ENCODE measurements at places on chromosomes 5 and 9.

DNA sequence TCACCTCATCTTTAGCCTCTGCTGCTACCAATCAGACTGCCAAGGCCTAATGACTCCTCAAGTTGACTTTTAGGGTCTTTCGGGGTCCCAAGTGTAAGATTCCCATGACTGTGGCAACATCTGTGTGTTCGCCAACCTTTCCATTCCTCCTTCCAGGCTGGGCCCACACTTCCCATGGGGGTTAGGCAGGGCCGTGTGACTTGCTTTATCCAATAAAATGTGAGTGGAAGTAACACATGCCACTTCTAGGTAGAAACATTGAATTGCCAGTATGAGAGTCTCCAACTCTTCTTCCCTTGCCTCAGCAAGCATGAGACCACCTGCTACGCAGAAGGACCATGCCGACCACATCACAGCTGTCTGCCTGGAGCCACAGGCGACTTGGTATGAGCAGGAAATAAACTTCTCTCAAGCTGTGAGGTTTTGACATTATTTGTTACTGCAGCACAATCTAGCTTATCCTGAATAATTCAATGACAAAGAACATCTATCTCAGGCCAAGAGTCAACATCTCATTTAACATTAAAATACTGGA is 190.4 kb upstream of the IER5L start:
- H3K4me3 ChIP-seq, result no peak overlapping the region
- no peak overlapping the region for H3K27ac ChIP-seq
- no peaks in the 10 kb centered on the region for H3K4me1 ChIP-seq
- no peaks in the 10 kb centered on the region for H3K27me3 ChIP-seq
- no peaks in the 10 kb centered on the region for H3K36me3 ChIP-seq

- H3K4me1 ChIP-seq, result peaks cover 2% of the 10 kb centered on the region
- H3K36me3 ChIP-seq, result no peaks in the 10 kb centered on the region
- no peak for DNase-seq
- no peak overlapping the region for H3K27ac ChIP-seq
- peaks cover 72% of the 10 kb centered on the region for H3K27me3 ChIP-seq
These were observed 41.4 kb upstream of the TIFAB start for GRCh38 chr5:135493406-135494180.

- no peak overlapping the region for H3K27ac ChIP-seq
- no peak overlapping the region for H3K4me3 ChIP-seq
- DNase-seq, result no peak
- no peaks in the 10 kb centered on the region for H3K4me1 ChIP-seq
- no peaks in the 10 kb centered on the region for H3K27me3 ChIP-seq
These were observed 29.6 kb downstream of the C9orf57 start for GRCh38 chr9:72030767-72031166.

- peak; percentile 84 for DNase-seq
- peak within 1 kb of the TSS; percentile 49 for H3K4me3 ChIP-seq
- no peaks in the 10 kb centered on the region for H3K4me1 ChIP-seq
- no peak within 1 kb of the TSS for H3K27ac ChIP-seq
- H3K27me3 ChIP-seq, result peaks cover 16% of the 10 kb centered on the region
These were observed at the start of gene CCNI2 for GRCh38 chr5:132746954-132747615. Gene CCNI2, plus strand, starts transcription at chr5:132747426. Its CDS starts 70 bp downstream, at chr5:132747496.
